ENCODE measurements at places on chromosomes 1 and 21.
A peak's percentile ranks its signal among the peaks of the same experiment; 100 is the strongest.

DNA sequence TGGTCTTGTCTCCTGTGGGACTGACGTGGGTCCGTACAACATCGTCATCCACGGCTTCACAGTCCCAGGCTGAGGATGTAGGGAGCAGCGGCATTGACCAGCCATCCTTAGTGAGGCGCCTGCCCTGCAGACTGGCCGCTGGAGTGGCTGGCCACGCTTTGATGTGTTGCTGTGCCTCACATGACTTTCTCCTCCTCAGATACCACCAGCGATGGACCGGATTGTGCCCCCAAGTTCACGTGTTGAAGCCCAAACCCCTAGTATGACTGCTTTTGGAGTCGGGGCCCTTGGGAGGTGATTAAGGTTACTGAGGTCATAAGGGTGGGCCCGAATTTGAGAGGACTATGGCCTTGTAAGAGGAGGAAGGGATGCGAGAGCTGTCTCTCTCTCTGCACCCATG, 122.5 kb downstream of the PCBP3 start:
- DNase-seq: no peak

GRCh38 chr1:160546942-160547341, 23.9 kb upstream of the SLAMF6 start:
- no peak for DNase-seq

DNA sequence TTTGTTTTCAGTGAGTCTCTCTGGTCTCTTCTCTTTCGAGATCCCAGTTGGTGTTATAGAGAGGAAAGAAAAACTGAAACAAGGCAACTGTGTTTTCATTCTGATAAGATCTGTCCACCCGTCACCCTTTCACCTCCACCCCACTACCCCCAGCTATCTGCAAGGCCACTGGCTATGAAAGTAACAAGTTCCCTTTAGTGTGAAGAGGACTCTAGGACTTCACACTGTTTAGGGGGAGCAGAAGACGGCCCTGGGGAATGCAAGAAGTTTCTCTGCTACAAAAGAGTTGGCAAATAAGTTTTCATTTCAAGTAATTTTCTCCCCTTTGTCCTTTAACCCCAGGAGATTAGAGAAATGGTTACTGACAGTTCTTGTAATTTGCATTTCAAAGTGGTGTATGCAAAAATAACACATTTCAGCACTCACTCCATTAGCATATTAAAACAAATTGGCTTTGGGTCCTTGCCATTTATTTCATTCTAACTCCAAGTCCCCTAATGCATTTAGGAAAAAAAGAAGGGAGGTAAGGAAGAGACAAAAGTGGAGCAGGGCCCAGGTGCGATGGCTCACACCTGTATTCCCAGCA, 79.6 kb upstream of the PPM1J start:
- no peak for DNase-seq

- DNase-seq: no peak
Measured at GRCh38 chr1:41882068-41882477, 36.6 kb downstream of the HIVEP3 start.

DNA sequence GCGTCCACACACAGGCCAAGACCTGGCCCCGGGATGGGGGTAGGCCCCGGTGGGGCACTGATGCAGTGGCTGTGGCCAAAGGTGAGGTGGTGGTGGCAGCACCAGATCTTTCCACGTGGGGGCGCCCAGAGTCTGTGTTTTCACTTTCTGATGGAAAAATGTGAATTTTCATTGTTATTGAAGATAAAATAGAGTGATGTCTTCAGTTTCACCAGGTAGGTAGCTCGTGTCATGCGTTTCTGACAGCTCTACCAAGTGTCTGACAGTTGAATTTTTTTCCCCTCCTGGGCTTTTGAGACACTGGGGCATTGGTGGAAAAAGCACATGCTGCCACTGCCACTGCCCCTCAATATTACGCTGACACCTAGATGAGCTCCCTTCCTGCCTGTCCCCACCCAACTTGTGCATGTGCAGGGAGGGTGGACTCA, 40.0 kb upstream of the MAGOH start:
- DNase-seq: peak; percentile 80
